ENCODE measurements at places on chromosomes 13 and 19. TPM values are rescaled to one million over a fixed set of nuclear protein-coding genes. Genes with fewer than 3 reads are reported as not detected.

- DNase-seq: no peak
Observed at GRCh38 chr13:33537676-33538075, 252.1 kb upstream of the STARD13 start.

DNA sequence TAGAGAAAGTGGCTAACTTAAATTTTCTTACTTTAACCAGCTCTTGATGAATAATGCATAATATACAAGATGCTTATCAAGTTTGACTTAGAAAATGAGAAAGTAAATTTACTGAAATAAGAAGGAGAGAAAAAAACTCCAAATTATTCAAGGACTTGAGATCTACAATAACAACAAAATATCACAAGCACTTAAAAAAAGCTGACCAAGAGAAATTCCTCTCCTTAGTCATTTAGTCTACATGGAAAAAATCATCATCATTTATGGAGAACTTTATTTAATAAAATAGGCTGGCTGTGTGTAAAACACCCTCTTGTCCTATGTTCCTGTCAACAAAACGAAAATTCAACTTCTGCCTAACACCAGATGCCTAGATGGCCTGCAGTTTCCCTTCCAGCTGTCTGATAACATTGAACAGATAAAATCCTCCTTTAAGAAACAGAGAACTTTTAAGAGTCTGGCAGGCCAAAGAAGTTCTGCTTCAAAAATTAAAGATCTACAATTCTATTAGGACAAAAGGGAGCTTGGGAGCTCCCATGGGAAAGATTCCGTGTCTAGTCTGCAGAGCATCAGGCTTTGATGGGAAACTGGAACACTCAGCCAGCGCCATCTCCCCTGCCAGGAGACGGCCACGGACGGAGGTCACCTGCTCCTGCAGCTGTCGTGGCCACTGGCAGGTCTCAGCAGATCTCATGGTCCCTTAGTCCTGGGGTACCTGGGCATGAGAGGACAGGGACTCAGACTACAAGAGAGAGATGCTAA, 37.9 kb upstream of the ATP11A start:
- DNase-seq: no peak

DNA sequence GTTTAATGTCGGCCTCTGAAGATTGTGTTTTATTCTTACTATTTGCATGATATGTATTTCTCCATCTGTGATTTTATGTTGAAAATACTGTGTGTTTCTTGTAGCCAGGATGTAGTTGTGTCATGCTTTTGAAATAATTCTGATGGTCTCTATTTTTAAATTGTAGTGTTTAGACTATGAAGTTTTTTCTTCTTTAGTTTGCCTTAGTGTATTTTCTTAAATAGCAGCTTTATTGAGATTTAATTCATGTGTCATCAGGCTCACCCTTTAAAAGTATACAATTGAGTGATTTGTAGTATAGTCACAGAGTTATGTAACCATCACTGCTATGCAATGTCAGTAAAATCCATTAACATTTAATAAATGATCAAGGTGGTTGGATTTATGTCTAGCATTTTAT, 74.5 kb downstream of the PCCA start:
- no peak for DNase-seq

ZIC2 gene
- not detected for total RNA-seq

- DNase-seq: no peak
Observed at GRCh38 chr19:9037400-9038062, 27.3 kb upstream of the MUC16 start.

DNA sequence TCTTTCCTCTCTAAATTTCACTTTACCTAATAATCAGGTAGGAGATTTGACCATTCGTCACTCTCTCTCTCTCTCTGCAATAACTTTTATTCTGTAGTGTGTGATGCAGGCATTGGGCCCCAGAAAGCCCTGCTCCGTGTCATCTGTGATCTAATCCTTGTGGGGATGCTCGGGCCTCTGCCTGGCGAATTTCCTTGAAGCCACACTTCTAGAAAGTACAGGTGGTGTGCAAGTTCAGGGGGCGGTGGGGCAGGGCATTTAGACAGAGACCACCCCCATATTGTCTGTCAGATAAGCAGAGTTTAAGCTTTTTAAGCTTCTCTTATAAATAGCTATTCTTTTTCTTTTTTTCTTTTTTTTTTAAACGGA, 53.4 kb upstream of the GPR12 start:
- DNase-seq: no peak

- no peak for DNase-seq
Observed at GRCh38 chr19:31444931-31445330, 95.7 kb upstream of the TSHZ3 start.

DNA sequence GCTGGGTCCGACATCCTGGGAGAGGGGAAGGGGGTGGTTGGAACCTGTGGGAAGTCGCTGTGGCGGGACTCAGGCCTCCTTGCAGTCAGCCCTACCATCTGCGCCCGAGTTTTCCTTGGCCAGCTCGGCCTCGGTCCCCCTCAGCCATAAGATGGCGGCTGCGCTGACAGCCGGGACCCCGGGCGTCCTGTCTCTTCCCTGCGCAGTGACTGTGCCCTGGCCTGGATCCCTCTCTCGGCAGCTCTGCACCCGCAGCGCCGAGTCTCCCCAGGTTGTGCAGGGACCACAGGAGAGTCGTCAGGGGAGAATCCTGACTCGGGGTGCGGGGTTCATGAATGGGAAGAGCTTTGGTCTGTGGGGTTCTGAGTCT, 345 bp downstream of the ZNF257 start:
- DNase-seq: no peak
